MG63 (cell line): ENCODE measurements at places on chromosomes 16 and 17. TPM values are rescaled to one million over a fixed set of nuclear protein-coding genes. Genes with fewer than 3 reads are reported as not detected.

DNA sequence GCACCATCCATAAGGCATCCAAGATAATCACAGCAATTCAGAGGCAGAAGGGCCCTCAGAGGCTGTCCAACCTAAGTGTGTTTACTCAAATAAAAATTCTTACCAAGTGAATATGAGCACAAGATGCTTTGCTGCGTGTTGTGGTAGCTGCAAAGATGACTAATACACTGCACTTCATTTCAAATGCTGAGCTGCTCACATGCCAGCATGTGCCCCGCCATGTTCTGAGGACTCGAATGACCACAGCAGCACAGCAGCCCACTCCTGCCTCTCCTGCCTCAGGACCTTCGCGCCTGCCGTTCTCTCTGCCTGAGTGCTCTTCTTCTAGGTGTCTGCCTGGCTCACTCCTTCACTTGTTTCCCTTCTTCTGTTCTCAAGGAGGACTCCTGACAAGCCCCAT lies 19.0 kb downstream of the PIK3R5 start:
- peak; percentile 49 for DNase-seq

The MT1G gene
- total RNA-seq: not detected in 2 replicates

DNA sequence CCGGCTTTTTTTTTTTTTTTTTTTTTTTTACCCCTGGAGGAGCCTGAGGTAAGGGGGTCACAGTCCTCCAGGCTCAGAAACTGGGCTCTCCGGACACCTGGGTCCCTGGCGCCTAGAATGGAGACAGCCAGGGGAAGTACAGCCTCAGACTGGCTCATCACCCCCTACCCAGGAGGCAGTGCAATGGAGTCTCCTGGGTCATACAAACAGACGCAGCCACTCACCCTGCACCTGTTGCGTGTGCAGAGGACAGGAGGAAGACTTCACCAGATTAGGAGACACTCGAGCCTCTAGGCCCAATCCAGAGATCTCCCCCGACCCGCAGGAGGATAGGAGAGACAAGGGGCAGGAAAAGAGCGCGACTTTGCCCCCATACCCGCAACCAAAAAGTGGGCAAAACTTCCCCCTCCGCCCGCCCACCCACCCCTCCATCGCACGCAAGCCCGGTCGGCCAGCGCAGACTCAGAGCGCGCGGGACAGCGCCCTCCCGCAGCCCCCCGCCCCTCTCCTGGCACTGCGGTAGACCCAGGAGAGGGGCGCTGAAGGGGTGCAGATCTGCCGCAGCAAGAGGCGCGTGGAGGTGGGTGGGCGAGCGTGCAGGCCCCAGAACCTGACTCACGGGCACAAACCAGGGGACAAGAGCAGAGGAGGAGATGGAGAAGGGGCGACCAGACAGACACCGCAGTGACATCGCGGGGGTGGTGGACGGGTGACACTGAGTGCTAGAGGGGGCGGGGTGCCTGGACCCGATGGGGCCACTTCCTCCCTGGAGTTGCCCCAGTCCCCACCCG lies 900 bp downstream of the HAP1 start:
- DNase-seq: no peak

The SCN4A gene
- not detected in 2 replicates for total RNA-seq

DNA sequence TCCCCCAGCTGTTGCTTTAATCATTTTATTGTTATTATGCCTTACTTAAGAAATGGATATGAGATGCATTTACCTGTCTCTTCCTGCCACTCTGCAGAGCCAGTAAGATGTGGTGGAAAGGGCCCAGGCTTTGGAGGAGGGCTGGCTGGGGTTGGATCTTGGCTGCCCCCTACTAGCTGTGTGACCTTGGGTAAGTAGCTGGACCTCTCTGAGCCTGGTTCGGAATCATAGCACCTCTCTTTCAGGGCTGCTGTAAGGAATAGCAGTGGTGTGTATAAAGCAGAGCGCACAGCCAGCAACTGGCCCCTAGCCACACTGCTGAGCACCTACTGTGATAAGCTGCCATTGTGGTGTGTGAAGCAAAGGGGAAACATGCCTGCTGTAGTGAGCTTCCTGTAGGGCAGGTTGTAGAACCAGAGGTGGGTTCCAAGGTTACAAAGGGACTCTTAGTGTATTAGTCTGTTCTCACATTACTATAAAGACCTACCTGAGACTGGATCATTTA lies 23.9 kb downstream of the MAPT start:
- DNase-seq: no peak
